ENCODE measurements at places on chromosomes 3 and 15.

GRCh38 chr15:97717806-97718205 is 242.7 kb upstream of the ARRDC4 start:
- no peak for DNase-seq

DNA sequence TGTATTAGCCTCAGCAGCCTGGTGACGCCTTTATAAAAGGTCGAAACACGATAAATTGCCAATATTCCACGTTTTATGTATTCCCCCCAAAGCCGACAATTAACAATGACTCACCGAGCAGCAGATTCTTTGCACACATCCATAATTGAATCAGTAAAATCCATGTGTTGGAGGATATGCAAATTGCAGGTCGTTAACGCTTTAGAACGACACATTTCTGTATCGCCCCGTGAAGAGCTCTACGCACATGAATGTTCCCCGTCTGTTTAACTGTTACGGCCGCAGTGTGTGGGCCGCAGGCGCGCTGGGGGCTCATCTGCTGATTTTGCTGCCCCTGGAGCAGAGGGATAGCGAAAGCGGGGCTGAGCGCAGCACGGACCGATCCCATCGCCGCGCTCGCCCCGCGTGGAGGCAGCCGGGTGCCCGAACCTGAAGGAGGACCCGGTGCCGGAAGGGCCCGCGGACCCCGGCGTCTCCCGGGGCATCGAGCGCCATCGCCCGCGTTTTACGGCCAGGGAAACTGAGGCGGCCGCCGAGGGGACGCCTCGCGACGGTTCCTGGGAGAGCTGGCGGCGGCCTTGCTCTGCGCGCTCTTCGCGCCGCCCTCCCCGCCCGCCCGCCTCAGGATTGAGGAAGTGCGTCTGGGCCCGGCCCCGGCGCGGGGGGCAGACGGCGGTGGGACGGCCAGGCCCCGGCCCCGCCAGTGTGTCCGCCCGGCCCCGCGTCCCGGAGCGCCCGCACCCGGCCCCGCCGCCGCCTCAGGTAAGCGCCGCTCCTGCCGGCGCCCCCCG is at the start of gene LRRK1:
LRRK1 (plus strand) TSS at position 668 of the 791 bp plus-strand sequence. CDS start 5,276 bp downstream, outside the sequence.
- peak; percentile 52 for DNase-seq

GRCh38 chr3:146834917-146835316 is 229.8 kb upstream of the PLSCR5 start:
- no peak for DNase-seq

- no peak for DNase-seq
Measured at GRCh38 chr15:79620112-79620857, 188.1 kb downstream of the MINAR1 start.

GRCh38 chr3:128278761-128279600 is 125.7 kb downstream of the EEFSEC start:
- DNase-seq, result peak; percentile 75

Data from heart left ventricle (tissue), 16 donors.